Stimulated activated CD4-positive, alpha-beta T cell treated with anti-CD3 and anti-CD28 coated beads, Interleukin-1b, Interleukin-23, amount 100 ng/mL, for 4 hours (primary cell): ENCODE measurements at places on chromosomes 12 and 14.

DNA sequence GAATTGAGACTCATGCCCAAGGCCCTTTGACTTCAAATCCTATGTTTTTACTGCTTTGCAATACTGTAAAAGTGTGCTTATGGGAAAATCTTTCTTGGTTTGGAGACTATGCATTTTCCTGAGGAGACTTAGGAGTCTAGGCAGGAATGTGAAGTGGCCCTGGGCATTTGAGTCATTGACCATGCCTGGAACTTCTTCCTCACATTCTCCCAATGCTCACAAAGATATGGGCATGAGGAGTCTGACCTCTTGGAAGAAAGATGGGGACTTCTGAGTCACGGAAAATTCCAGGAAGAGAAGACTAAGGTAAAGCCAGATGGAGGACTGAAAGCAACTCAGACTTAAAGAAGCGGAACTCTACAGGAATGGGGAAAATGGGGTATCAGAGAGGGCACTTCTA lies 38.2 kb upstream of the ZNF641 start:
- DNase-seq = no peak

DNA sequence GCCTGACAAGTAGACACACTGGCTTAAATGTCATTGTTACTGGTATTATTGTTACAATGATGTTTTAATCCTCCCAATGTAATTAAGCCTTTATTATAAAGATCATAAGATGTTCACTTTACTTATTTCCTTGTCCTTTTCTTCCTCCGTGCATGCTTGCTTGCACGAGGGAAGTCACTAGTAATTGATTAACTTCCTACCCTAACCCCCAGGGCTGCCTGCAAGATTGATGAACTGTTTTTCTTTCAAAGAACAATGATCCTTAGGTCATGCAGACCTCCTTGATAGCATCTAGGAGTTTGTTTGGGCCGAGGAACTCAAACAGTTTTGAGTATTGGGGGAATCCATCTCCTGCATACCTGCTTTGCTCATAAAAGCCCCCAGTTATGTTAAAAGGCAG lies 43.0 kb downstream of the GLRX5 start:
- DNase-seq = no peak

DNA sequence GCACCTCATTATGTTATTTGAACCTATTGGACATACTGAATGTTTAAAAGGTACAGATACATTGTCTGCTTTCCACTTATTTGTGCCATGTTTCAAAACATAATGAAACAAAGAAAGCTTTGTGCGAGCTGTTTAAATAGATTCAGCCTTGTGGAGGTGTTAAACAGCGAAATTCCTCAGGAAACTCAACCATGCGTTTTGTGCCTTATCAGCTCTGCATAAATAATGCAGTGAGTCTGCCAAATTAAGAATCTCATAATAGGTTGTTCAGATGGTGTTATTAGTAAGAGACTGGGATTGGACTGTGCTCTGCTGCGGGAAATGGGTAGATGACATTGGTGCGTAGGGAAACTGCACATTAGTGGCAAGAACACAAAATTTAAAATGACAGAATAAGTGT lies 163.7 kb upstream of the CLEC14A start:
- DNase-seq = no peak

DNA sequence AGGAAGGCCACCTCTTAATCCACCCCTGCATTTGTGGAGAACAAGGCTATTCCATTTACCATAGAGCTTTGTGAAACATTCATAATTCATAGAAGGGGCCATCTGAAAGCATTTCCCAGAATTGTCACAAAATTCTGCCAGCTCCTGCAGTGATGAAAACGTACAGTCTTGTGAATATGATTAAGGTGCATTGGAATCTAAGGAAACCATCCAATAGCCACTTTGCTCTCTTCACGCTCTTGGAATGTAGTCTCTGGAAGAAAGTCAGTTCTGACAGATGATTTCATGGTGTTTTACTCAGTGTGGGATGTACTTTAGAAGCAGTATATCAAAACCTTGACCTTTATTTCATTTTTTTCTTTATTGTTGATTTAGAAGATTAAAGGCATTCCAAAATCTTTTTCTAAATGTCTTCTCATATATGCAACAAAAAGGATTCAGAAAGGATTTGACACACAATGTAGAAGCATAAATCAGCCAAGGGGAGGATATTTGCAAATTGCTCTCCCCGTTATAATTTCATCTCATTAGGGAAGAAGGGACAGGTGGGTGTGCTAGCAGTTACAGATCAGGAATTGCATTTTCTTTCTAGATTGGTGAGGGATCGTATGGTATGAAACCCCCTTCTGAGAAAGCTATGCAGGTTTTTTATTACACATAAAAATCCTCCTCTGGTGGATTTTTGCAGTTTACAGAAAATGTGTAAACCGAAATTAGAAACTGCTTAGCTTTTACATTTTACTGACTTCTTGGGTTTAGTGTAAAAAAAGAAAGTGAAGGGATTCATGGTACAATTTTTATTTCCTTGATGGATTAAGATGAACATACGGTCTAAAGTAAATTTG lies 390.2 kb downstream of the LRIG3 start:
- no peak for DNase-seq

- no peak for DNase-seq
Observed at GRCh38 chr12:86697916-86698640, 441.9 kb upstream of the MGAT4C start.

DNA sequence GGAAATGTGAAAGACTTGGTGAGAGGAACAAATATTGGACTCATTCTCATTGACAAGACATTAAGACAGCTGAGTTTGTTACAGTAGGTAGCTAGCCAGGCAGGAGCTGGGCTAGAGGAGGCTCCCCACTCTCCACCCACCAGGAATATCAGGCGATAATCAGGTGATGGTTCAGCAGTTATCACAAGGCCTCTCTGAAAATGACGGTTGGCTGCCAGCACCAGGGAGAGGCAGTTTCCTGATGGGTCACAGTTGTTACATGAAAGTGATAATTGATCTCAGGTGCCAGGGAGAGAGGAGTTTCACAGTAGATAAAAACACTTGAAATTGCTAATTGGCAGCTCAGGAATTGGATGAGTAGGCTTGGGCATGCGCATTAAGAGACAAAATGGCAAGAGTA lies 116.5 kb downstream of the TMTC2 start:
- no peak for DNase-seq

- no peak for DNase-seq
Observed at GRCh38 chr14:74638966-74639365, 26.9 kb upstream of the LTBP2 start.

GRCh38 chr14:50792051-50792477 lies 38.9 kb downstream of the NIN start:
- DNase-seq = no peak

GRCh38 chr12:84840356-84840755 lies 72.2 kb downstream of the SLC6A15 start:
- no peak for DNase-seq

- no peak for DNase-seq
Observed at GRCh38 chr12:7221486-7221885, 32.0 kb downstream of the PEX5 start.

- DNase-seq = no peak
Observed at GRCh38 chr14:50796390-50796789, 34.6 kb downstream of the NIN start.

- no peak for DNase-seq
Observed at GRCh38 chr12:42812871-42813270, 223.3 kb upstream of the PRICKLE1 start.

- DNase-seq = no peak
Observed at GRCh38 chr14:74089251-74090020, 4.7 kb downstream of the LIN52 start.

GRCh38 chr14:55752580-55753390 lies 172.8 kb downstream of the KTN1 start:
- no peak for DNase-seq

GRCh38 chr12:117313926-117314325 lies 47.5 kb downstream of the NOS1 start:
- no peak for DNase-seq

GRCh38 chr14:99174081-99174769 lies 97.8 kb downstream of the BCL11B start:
- DNase-seq = no peak

- DNase-seq = no peak
Observed at GRCh38 chr12:127991485-127991884, 275.5 kb upstream of the TMEM132C start.

- DNase-seq = no peak
Observed at GRCh38 chr12:6465467-6466183, 4.9 kb downstream of the VAMP1 start.

DNA sequence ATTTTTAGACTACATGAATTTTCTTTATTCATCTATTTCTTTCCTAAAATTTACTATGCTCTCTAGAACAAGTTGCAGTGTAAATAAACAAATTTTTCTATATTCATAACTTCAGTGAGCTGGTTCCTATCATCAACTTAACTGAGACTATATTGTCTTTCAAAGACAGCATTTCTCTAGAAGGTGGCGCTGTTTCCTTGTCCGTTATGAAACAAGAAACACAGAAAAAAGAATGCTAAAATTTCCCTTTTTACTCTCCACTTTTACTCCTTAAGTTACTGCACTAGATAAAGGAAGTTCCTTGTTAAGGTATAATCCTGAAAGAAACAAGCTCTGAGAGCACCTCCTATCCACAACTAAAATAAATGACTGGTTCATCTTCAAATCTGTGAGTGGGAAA lies 8.2 kb upstream of the CLEC2A start:
- DNase-seq = no peak

GRCh38 chr12:12903642-12904609 lies 12.6 kb downstream of the GPRC5A start:
- DNase-seq = no peak

DNA sequence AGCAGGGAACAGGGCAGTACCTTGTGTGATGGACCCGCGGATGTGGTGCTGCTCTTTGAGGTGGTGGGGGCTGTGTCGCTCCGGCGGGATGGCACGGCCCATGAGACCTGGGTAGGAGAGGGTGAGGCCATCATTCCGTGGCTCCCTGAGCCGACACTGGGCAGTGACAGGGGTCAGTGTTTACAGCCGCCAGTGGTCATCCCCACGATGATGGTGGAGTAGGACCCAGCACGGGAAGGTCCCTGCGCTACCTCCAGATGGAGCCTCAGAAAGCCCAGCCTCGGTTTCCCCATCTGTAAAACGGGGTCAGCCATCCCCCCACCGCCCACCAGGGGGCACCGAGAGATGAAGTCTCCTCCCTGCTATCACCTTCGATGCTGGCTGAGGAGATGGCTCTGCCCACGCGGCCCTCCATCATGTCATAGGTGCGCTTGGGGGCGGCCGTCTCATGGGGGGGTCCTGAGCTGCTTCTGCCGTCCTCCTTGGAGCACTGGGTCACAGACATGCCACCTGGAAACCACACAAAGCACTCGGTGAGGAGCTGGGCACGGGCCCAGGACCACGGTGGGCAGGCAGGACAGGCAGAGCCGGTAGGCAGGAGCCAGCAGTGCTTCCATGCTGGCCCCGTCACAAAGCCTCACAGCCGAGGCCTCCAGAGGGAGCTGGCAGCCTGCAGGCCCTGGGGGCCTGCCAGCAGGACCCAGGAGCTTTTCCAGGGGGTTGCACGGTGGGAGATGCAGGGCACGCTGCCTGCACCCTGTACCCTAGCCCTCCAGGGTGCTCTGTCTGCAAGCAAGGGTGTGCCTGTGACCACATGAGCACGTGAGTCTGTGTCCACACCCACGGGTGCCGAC lies 53.1 kb downstream of the RFLNA start:
- peak; percentile 33 for DNase-seq

GRCh38 chr12:69981881-69982475 lies 157.0 kb downstream of the MYRFL start:
- DNase-seq = no peak

DNA sequence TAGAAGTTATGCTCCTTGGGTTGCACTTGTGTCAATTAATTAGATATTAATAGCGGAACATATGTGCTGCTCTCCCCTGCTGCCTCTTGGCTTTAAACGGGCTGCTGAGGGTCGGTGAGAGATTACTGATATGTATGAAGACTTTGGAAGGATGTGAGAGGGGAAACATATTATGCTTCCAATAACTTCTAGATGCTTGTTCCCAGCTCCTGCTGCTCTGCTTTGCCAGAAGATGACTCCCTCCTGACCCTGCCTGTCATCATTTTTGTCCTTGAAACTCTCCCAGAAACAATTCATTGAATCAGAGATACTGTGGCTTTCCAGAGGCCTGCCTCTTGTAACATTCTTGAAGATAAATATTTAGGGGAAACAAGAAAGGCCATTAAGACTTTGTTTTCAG lies 300.1 kb upstream of the STXBP6 start:
- DNase-seq = no peak

DNA sequence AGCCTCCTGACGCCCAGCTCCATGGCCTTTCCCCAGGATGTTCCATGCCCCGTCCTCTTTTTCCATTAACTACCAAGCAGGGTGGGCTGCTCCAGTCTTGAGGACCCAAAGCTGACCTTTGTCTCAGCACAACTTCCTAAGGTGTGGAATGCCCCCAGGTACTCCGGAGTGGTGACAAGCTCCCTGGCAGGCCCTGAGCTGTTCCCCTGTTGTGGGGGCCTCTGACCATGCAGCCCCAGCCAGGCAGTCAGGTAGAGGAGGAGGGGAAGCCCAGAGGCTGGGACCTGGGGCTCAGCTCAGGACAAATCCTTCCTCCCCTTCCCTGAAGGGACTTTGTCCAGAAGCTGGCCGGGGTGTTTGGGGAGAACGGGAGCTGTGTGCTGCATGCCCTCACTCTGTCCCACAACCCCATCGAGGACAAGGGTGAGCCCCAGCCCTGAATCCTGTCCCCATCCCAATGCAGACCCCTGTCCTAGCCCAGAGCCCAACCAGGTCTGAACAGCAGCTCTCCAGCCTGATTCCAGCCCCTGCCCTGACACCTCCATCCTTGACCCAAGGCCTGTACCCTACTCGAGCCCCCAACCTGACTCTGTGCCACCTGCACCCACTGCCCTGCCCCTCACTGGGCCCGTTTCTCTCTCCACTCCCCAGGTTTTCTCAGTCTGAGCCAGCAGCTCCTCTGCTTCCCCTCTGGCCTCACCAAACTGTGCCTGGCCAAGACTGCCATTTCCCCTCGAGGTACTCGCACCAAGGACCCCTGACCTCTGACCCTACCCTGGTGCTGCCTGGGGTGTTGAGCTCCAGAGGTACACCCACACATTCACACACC lies 4.4 kb downstream of the CARMIL3 start:
- DNase-seq = no peak

- DNase-seq = no peak
Observed at GRCh38 chr14:73242357-73242901, 5.1 kb downstream of the PAPLN start.

- DNase-seq = no peak
Observed at GRCh38 chr12:12088147-12088546, 17.4 kb downstream of the BCL2L14 start.

DNA sequence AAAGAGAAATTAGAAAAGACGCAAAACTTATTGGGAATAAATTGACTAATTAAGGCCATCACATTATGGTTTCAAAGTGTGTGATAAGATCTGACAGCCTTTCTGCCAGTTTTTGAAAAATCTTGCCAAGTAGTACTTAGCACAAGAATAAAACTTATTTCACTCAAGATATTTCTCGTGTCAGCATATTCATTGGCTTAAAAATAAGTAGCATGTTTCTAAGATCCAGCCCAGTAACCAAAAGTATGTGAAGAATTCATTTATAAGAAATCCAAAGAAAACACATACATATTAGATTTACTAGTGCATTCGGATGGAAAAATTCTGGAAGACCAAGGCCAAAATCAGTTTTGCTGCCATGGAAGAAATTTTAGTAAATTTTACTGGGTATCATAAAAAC lies 1135.0 kb downstream of the GALC start:
- DNase-seq = no peak
